ENCODE measurements at places on chromosomes 7 and 10. TPM values are rescaled to one million over a fixed set of nuclear protein-coding genes. Genes with fewer than 3 reads are reported as not detected.

YAE1 gene
- 28.8 TPM for total RNA-seq

GDF2 gene
- not detected for total RNA-seq

ZNF32 gene
- 14.6 TPM for total RNA-seq

PAPOLB gene
- 0.13 TPM for total RNA-seq

FLNC gene
- total RNA-seq: 12.5 TPM

Measured in H9 (cell line).